HT-29 (cell line): ENCODE measurements at places on chromosomes 7 and 10.
A peak's percentile ranks its signal among the peaks of the same experiment; 100 is the strongest.

DNA sequence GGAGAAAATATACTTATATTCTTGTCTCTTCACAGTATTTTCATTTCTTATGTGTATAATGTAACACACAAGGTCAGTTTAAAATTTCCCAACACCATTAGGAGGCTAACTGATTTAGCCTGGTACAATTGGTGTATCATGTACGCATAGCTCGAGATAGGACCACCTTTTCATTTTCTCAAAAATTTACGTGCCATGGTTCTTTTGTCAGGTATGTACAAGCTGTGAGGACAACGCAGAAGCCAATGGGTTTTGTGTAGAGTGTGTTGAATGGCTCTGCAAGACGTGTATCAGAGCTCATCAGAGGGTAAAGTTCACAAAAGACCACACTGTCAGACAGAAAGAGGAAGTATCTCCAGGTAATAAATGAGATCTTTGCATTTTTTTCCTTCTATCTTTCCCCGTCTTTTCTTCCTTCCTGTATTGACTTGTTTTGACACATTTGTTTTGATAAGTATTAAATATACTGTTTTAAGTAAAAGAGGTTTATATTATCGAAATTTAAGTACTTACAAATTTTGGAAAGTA lies 55.0 kb downstream of the TRIM24 start:
- no peak for DNase-seq

DNA sequence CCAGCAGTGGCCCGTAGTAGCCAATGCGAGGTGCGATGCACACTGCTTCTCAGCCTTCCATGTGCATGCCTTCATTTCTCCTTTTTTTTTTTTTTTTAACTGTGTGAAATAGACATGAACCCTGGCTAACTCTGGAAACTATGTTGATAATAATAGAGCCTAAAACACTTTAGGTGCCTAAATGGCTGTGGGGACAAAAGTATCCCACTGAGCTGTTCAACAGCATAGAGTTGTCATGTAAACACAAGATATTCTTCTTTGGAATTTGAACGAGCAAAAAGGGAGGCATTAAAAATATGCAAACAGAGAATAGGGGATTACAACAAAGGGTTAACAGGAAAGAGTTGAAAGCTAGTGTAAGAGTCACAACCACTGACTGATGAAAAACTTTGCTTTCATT lies 162.1 kb upstream of the NOBOX start:
- DNase-seq: no peak

GRCh38 chr7:99840136-99840869 lies 12.5 kb downstream of the CYP3A43 start:
- DNase-seq: peak; percentile 19

- DNase-seq: no peak
Observed at GRCh38 chr7:27970350-27970749, 210.2 kb downstream of the JAZF1 start.

DNA sequence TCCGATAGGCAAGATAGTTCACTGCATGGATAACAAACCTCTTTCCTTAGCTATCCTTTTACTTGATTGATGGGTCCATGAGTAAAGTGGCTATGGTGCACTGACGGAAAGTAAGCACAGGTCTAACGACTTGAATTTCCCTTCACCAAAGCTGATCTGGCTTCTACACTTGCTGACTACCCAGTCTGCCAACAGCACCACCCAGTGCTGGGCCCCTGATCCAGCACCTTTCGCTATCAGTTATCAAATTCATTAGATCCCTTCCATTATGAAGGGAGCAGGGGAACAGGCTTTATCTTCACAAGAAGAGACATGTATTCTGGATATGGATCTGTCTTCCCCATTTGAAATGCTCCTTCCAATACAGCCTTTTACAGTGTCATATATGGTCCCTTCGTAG lies 855.9 kb downstream of the GRID1 start:
- no peak for DNase-seq

- DNase-seq: no peak
Observed at GRCh38 chr10:108583877-108584276, 1339.4 kb downstream of the XPNPEP1 start.

DNA sequence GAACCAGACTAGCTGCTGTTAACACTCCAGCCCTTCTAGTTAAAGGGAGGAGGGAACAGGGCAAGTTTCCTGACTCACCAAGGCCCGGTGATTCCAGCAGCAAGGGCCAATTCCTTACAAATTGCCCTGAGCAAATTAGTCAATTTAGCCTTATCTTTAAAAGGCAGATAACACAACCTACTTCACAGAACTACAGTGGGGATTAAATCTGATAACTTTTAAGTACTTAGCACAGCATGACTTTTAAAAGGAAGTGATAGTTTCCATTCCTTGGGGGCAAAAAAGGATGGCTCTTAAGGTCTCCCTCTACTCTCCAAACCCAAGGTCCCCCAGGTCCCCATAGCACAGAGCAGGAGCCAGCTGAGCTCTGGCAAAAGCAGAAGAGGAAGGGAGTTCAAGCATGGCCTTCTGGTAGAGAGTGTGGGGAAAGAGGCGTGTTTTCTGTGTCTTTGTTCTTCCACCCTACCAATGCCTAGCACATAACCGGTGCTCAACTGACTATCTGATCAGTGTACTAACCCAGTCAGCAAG lies 4.0 kb downstream of the CDCA7L start:
- DNase-seq: no peak

DNA sequence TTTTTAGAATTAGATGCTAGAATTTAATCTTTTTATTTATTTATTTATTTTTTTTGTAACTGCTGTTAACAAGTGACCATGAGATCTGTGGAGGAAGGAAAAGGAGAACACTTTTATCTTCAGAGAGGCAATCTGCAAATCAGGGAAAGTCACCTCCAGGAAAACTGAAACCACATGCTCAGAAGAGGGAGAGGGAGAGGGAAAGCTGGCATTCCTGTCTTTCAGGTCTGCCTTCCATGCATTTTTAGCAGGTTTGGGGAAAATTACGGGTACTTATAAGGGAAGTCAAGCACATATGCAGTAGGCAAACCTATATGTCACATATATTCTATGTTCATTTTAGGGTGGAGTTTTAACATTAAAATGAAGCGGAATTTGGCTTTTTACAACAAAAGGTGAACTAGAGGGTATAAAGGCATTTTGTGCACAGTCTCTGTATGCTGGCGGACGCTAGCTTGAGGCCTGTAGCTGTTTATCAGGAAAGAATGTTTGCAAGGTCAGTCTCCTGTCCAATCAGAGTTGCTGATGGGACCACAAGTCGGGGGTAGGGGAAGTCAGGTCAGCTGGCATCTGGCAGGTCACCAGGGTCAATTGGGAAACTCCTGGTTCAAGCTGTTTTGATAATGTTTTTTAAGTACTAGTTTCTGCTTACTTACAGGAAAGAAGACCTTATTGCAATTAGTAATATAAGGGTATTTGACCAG lies 333.5 kb downstream of the GPR158 start:
- DNase-seq: no peak

GRCh38 chr7:1916601-1916970 lies 246.5 kb downstream of the ELFN1 start:
- no peak for DNase-seq

DNA sequence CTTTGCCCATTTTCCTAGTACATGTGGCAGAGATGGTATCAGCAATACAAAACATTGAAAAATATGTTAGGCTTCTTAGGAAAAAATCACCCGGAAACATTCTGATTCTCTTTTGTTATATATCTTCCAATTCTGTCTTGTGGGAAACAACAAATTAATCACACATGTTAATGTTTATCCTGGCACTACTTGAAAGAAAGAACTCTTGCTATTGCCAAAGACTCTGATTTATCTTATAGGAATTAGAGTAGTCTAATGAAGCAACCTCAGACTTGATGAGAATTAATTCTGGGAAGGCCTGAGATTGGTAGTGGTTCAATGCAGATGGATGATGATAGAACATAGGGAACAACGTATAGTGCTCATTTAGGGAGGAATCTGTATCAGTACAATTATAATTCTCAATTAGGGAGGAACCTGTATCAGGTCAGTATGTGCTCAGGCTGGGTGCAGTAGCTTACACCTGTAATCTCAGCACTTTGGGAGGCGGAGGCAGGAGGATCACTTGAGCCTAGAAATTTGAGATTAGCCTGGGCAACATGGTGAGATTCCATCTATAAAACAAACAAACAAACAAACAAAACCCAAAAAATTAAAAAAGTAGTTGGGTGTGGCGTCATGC lies 50.7 kb downstream of the TAS2R16 start:
- no peak for DNase-seq

GRCh38 chr7:124712017-124712416 lies 53.6 kb downstream of the GPR37 start:
- no peak for DNase-seq

- DNase-seq: no peak
Observed at GRCh38 chr7:156004265-156005201, 192.3 kb upstream of the SHH start.

GRCh38 chr7:17412883-17413282 lies 114.4 kb downstream of the AHR start:
- DNase-seq: no peak

DNA sequence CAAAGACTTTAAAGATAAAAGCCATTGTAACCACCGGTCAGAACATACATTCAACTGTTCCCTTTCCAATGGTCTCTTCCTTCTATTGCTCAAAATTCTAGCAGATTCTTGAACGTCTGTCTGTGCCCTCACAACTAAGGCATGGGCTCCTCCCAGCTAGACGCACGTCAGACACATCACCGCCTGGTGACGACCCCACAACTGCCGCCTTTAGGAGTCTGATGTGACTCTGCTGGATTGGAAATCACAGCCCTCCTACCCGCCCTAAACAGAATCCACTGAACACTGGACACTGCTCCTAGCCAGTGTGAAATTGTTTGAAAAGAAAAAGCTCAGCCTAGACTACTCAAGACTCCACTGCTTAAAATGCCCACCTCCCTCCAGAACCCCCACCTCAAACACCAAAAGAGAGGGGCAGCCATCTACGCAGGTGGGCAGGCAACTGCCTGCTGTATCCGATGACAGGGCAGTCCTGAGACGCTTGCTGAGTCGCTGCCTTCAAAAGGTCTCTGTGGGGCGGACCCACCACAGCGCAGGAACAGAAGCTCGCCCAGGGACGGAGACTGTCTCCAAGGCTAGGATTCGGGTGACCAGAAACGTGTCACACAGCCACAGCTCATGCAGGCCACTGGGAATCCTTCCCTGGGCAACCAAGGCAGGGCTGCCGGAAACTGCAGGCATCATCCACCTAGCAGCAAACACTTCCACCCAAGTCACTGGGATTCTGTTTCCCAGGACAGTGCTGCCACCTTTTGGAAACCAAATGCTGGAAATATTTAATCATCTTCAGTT lies 34.7 kb downstream of the GSDME start:
- DNase-seq: peak; percentile 46

GRCh38 chr7:121499624-121500023 lies 103.5 kb upstream of the FAM3C start:
- no peak for DNase-seq

DNA sequence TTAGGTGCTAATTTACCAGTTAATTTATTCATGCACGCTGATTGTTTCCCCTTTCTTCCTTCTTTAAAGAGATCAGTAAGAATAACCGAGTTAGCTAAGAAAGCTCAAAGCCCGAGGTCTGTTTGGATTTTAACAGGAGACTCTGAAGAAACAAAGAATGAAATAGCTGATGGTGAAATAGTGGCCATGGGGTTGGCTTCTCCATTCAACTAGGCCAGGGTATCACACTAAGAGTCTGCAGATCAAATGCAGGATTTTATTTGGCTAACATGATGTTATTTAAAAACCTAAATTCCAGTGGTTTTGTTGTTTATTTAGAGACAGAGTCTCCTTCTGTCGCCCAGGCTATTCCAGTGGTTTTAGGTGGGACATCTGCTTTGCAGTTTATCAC lies 65.2 kb upstream of the SYPL1 start:
- DNase-seq: no peak

DNA sequence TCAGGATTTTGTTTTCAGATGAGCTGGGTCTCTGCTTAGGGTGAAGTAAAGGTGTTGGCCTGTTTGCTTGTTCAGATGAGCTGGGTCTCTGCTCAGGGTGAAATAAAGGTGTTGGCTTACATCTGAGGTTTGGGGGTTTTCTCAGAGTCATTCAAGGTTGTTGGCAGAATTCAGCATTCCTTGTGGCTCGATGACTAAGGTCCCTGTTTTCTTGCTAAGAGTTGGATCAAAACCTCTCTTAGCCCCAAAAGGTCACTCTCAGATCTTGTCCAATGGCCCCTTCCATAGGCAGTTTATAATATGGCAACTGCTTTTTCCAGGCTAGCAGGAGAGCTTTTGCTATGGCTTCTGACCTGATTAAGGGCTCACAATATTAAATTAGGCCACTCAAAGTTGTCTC lies 106.6 kb downstream of the ADAM22 start:
- no peak for DNase-seq

- no peak for DNase-seq
Observed at GRCh38 chr10:31838709-31839108, 89.9 kb downstream of the ARHGAP12 start.

GRCh38 chr7:18213652-18214051 lies 186.0 kb upstream of the PRPS1L1 start:
- DNase-seq: no peak

DNA sequence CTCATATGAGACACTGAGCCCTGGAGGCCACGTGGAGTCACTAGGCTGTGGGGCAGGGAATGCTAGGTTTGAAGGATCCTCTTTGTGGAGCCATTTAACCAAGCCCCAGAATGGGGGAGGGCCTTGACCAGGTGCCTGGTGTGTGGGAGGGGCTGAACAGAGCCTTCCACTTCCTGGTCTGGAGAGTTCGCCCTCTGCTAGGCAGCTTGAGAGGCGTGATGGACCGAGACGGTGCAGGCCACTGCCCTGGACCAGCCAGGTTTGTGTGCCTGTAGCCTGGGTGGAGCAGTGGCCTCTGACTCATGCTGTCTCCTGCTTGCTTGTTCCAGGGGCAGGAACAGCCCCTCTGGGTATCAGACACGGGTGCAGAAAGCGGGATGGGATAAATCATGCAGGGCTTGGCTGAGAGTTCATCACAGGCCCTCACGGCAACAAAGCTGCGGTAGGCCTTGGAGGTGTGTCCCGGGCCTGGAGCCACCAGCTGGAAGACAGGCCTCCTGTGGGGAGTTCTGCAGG lies 27.4 kb downstream of the ADAMTS14 start:
- DNase-seq: peak; percentile 51

- DNase-seq: no peak
Observed at GRCh38 chr10:17262502-17262901, 34.5 kb downstream of the VIM start.

DNA sequence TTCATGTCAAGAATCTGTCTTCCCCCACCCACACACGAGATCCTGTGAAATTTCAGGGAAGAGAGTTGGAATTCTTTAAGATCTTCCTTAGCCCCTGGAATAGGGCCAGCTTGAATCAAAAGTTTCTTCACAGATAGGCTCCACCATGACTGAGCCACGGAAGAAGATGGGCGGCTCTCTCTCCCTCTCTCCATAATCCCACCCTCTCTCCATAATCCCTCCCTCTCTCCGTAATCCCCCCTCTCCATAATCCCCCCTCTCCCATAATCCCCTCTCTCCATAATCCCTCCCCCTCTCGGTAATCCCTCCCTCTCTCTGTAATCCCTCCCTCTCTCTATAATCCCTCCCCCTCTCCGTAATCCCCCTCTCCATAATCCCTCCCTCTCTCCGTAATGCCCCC lies 20.4 kb downstream of the SHH start:
- DNase-seq: no peak

- DNase-seq: no peak
Observed at GRCh38 chr7:99551334-99551733, 580 bp downstream of the FAM200A start.

GRCh38 chr7:2843711-2844152 lies 376 bp downstream of the GNA12 start:
- DNase-seq: no peak

GRCh38 chr10:102673819-102674511 lies 29.7 kb downstream of the TRIM8 start:
- DNase-seq: no peak
